ENCODE measurements at places on chromosomes 12 and 14.

GRCh38 chr14:75426332-75427125 lies 1.3 kb upstream of the JDP2 start:
- DNase-seq: no peak

- DNase-seq: no peak
These were observed 158.0 kb downstream of the EPS8 start for GRCh38 chr12:15631007-15631715.

- DNase-seq: no peak
These were observed at the start of gene RASSF9 for GRCh38 chr12:85836197-85837090. RASSF9 (minus strand) TSS chr12:85836409; CDS start chr12:85836201, 208 bp downstream.

- no peak for DNase-seq
These were observed 5.0 kb upstream of the RAB21 start for GRCh38 chr12:71749666-71750065.

- no peak for DNase-seq
These were observed 1.5 kb downstream of the LGR5 start for GRCh38 chr12:71440763-71441748.

Measured in cardiac muscle cell (in vitro differentiated cells and primary cell).